T-helper 17 cell (primary cell): ENCODE measurements at places on chromosomes 13 and 19.

GRCh38 chr19:15081911-15082310 lies at the start of gene OR1I1:
Gene OR1I1 (plus strand): TSS chr19:15082211. CDS start chr19:15087066, 4,855 bp downstream.
- DNase-seq = no peak

DNA sequence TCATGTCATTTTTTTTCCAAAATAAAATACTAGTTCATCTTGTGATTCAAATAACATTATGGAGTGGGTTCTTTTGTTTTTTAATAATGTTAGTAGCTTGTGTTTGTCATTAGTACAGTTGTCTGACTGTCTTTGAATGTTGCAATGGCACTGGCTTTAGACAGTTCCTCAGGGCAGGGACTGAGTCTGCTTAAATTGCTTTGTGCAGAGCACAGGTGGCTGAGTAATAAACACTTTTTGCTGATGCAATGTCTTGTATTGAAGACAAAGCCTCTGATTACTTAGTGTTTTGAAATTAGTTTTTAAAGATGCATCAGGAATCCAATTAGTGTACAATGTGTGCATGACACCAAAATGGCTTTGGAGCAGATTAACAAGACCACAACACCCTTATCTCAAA lies 88.7 kb upstream of the PCDH9 start:
- DNase-seq = no peak

GRCh38 chr19:30000862-30001261 lies 58.8 kb downstream of the URI1 start:
- DNase-seq = no peak

- peak; percentile 70 for DNase-seq
These were observed 9.4 kb downstream of the OCEL1 start for GRCh38 chr19:17235300-17235970.

GRCh38 chr13:21738630-21739029 lies 67.8 kb downstream of the FGF9 start:
- DNase-seq = no peak

- DNase-seq = no peak
These were observed 60.4 kb downstream of the SLITRK6 start for GRCh38 chr13:85738696-85739320.

GRCh38 chr13:102028206-102028605 lies 373.6 kb downstream of the FGF14 start:
- DNase-seq = no peak

DNA sequence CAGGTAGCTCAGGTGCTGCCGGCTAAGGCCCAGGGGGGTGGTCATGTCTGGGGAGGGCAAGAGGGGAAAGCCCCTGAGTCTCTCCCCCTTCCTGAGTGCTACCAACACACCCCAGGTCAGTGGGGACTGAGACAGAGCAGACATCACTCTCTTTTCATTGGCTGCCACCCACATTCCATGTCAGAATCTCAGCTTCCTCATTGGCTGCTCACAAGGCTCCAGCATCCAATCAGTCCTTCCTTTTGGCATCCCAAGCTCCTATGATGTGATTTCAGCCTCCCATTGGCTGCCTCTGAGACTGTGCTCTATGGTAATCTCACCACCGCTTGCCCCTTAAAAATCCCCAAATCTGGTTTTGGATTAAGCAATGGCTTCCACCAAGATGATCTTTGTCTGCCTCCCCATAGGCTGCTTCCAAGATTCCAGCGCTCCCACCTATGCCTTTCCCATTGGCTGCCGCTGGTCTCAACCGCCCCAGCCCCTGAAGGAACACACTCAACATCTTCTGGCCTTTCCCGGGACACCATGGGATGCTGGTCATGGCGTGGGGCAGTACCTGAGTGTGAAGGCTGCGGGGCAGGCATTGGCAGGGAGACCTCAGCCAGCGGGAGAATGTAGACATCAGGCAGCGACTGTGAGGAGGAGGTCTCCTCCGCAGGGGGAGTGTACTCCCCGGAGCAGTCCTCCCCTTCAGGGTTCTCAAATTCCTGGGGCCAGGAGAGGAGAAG lies 2.0 kb downstream of the LMTK3 start:
- DNase-seq = no peak

DNA sequence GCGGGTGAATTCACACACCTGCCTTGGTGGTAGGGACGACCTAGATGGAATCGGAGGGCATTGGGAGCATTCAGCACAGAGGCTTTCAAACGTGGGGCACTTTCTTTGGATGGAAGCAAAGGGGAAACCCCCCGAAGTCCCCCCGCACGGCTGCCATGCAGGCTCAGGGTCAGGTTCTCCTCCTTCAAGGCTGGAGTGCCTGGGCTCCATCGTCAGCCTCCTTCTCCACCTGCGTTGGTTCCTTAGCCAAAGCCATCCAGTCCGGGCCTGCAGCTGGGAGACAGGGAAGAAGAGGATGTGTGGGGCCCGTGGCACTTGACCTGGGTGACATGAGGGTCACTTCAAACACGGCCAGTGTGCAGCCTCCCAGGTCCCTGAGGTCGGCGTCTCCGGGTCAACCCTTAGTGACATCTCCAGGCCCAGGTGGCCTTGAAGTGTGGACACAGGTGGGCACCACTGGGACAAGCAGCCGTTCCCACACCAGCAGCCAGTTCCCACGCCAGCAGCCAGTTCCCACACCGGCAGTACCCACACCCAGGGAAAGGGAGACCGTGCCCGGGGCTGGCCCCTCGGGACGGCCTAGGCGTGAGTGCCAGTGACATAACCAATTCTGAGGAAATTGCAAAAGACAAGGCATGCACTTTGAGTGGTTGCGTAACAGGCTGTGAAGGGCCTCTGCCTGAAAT lies 116.0 kb downstream of the SOX1 start:
- DNase-seq = no peak

DNA sequence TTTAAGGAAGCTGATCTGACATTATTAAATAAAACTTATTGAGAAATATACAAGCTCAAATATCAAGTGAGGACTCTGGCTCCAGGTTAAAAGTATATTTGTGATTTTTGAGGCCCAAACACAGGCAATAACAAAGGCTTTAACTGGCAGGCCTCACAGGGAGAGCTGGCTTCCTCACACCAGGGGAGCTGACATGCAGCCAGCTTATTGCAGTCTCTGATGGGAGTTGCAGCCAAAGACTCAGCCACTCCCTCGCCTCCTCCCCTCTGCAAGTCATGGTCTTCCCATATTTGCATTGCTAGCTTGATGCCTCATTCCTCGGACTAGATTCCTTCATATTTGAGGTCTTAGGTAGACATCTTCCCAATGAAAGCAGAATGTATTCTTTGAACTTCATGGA lies 647.1 kb upstream of the SLITRK6 start:
- DNase-seq = no peak

GRCh38 chr19:49520705-49521319 lies 7.0 kb upstream of the RCN3 start:
- no peak for DNase-seq

GRCh38 chr19:48102870-48103751 lies 7.5 kb downstream of the PLA2G4C start:
- no peak for DNase-seq

DNA sequence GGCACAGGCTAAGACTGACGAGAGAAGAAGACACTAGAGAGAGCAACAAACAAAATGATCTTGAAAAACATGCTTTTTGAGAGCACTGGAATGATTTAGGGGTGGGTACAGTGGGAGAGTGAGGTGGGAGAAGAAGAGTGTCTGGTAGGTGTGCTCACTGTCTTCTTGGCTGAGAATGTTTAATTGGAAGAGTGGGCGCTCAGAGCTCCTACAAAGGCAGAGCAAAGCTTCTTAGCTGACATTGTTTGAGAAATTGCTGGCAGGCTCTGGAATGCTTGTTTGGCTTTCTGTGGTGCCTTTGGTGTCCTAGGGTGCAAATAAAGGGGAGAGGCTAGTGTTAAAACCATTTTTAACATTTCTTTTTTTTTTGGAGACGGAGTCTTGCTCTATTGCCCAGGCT lies 1.5 kb upstream of the LIPE start:
- no peak for DNase-seq

- no peak for DNase-seq
These were observed 139.7 kb downstream of the FLT1 start for GRCh38 chr13:28355046-28355821.

DNA sequence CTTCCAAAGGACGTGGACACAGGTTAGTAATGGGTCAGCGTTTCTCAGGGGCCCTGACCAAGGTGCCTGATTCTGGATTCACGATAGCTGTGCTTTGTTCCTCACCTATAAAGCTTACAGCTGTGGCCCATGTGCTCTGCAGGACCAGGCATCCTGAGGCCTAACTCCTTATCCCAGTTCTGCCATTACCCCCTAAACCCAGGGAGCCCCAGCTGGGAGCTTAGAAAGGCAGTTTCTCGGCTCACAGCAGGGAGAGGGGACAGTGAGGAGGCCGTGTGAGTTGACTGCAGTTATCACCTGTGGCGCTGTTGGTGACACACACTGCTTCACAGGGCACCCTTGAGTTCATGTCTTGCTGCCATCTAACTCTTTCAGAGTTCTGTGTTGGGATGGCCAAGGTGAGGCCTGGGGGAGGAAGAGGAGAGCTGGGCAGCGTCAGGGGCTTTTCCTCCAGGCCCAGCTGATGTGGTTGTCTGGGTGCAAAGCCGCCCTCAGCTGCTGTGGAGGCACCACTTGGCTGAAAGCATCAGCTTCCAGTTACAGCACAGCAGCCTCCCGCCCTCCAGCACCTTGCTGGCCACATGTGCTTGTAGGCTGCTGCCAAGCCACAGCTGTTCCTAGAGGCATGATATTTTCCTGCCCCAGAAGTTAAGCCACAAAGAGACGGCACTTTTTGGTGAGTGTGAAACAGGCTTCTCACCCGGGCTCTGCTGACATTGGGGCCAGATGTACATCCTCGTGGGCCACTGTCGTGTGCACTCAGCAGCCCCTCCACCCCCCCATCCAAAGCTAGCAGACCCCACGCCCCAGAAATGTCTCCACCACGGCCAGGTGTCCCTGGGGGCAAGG lies 99.6 kb upstream of the MCF2L start:
- DNase-seq = no peak

DNA sequence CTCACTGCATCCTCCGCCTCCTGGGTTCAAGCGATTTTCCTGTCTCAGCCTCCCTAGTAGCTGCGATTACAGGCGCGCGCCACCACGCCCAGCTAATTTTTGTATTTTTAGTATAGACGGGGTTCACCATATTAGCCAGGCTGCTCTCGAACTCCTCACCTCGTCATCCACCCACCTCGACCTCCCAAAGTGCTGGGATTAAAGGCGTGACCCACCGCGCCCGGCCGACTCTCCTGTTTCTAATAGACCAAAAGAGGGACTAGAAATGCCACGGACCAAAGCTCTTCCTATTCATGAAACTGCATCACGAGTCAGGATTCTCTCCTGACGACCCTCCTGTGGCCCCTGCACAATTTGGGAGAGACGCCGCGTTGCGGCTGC lies 563 bp downstream of the ZNF43 start:
- DNase-seq = no peak

DNA sequence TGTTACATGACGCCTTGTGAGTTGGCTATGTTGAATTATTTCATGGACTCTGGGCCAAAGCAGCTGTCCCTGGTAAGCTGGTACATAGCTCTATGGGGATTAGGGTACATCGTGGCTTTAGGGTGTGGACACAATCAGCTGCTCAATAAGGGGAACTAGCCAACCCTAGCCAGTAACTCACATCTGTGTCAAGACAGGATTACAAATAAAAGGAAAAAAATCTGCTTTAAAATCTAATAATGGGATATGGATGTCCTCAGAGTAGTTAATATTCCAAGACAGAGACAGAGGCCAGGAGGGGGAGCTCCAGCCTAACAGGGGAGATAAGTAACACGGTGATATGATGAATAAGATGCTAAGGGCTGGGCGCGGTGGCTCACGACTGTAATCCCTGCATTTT lies 21.1 kb upstream of the ZNF766 start:
- DNase-seq = peak; percentile 14

GRCh38 chr19:43430142-43430710 lies 15.5 kb downstream of the TEX101 start:
- DNase-seq = no peak

DNA sequence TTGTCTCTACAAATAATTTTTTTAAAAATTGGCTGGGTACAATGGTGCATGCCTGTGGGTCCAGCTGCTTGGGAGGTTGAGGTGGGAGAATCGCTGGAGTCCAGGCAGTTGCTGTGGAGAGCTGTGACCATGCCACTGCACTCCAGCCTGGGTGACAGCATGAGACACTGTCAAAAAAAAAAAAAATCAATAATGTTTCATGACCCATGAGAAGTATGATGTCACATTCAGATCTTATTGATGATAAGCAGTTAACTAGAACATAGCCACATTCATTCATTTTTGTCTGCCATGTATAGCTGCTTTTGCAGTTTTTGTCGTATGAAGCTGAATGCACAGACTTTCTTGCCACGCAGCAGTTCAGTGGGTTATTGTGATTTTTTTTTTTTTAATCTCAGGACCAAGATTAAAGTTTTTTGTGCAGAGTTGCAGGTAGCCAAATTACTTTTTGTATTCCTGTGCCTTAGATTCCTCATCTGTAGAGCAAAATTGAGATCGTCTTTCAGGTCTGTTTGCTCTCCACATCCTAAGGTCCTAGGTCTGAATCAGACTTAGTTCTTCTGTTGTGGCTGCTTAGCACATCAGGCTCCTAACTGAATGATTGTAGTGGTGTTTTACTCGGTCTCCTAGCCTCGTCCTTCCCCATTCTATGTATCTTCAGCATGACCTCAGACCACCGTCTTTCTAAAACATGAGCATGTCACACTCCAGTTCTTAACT lies 145.2 kb downstream of the GGACT start:
- DNase-seq = no peak

- no peak for DNase-seq
These were observed 338.9 kb downstream of the TEX29 start for GRCh38 chr13:111659219-111659775.

DNA sequence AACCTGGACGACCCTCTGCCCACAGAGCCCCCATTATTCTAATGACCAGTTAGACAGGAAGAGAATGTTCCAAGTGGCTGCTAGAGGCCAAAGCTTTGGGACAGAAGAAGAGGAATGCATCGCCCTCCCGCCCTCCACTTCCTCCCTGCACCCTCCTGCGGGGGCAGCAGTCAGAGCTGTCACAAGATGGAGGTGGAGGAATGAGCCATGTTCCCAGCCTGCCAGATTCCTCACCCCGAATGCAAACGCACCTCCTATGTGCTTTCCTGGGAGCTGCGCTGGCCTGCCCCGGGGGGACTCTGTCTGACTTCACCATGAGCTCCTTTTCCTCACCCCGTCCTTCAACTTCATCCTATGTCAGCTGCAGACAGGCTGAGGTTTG lies 1.7 kb downstream of the YJEFN3 start:
- no peak for DNase-seq

DNA sequence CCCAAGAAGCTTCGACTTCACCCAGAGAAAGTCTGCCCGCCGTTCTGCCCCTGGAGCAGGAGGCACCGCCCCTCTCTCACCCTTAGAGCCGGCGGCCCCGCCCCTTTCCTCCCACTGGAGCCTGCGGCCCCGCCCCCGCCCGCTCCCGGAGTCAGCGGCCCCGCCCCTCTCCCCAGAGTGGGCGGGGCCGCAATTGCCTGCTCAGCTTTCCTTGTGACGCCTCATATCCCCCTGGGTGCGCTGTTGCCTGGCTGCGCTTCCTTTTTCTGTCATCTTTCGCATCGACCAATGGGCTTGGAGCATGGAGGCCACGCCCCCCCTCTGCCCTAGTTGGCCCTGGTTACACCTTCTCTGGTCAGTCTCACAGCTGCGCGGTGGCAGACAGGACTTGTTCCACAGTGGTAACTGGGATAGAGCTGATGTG lies 38.2 kb upstream of the ZNF492 start:
- DNase-seq = no peak

GRCh38 chr13:40047322-40047771 lies 391.9 kb downstream of the COG6 start:
- DNase-seq = no peak
